ENCODE measurements at places on chromosomes 1 and 21. TPM values are rescaled to one million over a fixed set of nuclear protein-coding genes. Genes with fewer than 3 reads are reported as not detected.

DNA sequence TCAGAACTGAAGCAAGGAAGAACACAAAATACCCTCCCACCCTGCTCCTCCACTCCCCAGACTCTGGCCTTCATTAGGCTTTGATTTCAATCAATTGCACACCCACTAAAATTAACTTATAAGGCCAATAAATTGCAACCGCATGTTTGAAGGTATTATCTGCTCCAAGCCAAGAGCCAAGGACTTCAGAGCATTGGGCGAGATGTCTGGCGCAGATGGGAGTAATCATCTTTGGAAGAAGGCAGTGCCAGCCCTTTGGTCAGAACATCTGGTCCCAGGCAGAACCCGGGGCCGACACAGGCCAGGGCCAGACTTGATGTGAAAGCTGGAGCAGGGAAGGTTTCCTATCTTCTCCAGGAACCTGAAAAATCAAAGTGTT is 60.0 kb downstream of the SLC66A1 start:
- ATAC-seq, result no peak

GRCh38 chr1:245742896-245743295 is 588.1 kb downstream of the KIF26B start:
- ATAC-seq, result no peak

GRCh38 chr1:12001249-12001917 is 17.9 kb upstream of the MIIP start:
- ATAC-seq, result no peak

DNA sequence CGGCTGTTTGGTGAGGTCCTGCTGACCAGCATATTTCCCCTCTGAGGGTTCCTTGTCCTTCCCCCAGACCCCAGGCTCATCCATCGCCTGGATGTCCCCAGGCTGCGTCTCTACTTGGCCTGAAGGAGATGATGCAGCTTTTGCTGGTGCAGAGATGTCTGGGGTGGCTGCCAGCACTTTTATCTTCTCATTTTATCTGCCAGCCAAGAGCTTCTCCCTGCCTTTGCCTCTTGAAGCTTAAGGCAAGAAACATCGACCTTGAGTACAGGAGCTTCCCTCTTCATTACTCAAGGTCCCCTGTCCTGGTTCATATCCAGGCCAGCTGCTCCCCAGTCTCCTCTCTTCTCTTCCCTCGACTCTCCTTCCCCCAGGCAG is 9.2 kb upstream of the H6PD start:
- no peak for ATAC-seq

GRCh38 chr21:42644223-42645208 is 8.9 kb upstream of the PDE9A start:
- ATAC-seq, result no peak

GRCh38 chr1:154559466-154560044 is 1.1 kb upstream of the UBE2Q1 start:
- ATAC-seq, result peak; percentile 71

DNA sequence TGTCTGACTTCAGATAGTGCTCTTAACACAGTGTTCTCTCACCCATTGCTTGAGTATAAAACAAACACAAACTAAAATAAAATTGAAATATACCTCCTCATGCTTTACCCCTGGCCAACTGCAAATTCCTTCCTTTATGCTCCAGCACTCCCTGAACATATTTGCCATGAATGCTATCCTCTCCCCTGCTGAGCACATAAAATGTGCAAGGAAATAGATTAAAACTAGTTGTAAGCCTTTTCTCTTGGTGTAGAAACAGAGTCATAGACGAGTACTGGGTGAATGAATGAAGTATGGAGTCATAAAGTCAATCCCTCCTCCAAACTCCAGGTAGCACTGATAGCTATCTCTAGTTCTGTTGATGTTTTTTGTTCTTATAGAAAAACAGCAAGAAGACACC is 2.6 kb downstream of the GPR161 start:
- ATAC-seq, result no peak

DNA sequence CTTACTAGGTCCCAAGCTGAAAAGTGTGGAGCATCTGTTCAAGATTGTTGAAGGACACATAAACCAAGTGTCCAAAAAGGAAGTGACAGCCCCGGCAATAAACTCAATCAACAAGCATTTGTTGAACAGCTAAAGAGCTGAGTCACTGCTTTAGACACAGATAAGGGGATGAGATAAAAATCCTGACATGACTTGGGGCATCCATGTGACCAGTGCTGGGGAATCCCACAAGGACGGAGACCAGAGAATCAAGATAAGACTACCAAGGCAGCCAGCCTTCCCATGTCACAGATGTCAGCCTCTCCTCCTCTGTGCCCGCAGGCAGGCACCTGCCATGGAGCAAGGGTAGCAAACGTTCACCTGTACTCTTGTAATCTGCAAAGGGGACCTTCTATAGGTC is 118.6 kb upstream of the KAZN start:
- ATAC-seq, result no peak

GRCh38 chr21:45470087-45470515 is 65.1 kb downstream of the COL18A1 start:
- ATAC-seq, result no peak

DNA sequence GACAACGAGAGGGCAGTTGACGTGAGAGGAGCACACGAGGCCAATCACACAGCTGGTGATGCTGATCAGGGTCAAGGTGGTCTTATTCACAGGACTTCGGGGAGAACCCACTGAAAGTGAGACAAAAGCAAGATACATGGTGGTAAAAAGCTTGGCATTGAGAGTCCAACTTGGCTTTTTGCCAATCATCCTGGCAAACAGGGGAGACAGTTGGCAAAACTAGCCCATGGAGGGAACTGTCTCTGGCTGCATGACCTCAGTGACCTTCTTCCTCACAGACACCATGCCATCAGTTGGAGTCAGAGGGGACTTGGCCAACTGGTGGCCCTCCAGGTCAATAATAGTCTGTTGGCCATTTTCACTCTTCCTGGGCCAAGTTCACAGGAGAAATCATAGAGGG is 139.9 kb downstream of the ASTN1 start:
- ATAC-seq, result no peak

PKP1 gene
- total RNA-seq, result 5.1 TPM

CYP2J2 gene
- not detected for total RNA-seq
